ENCODE measurements at places on chromosomes 2 and 18.

DNA sequence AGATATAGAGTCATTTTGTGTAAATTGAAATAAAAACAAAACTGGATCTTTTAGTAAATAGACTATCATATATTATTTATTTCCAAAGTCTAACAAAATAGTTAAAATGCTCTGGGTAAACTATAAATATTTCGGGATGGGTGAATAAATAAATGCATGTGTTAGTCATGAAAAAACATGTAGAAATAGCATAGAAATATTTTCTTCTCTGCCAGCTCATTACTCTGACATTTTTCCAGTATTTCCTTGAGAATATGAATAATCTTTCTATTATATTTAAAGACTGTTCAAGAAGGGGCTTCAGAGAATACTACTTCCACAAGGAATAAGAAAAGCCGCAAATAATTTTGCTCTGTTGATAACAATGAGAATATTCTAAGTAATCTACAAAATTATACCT is 880.4 kb downstream of the TRIB2 start:
- no peak for DNase-seq

GRCh38 chr2:172829229-172829628 is 93.6 kb downstream of the RAPGEF4 start:
- DNase-seq: no peak

DNA sequence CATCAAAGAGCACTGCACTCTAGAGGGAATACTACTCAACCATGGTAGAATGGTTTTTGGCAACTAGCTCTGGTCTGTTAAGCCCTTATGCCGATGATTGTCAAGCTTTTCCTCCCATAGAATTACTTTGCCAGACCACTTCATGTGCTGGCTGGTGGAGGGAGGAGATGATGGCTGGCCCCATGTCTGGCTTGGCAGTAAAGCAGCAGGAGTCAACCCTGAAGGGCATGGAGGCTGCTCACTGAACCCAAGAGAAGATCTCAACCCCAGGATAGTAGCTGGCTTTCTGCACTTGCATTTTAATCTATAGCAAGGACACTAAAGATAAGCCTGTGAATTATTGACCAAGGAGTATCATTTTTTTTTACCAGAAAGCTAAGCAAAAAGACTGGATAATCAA is 309.9 kb downstream of the PIEZO2 start:
- no peak for DNase-seq

DNA sequence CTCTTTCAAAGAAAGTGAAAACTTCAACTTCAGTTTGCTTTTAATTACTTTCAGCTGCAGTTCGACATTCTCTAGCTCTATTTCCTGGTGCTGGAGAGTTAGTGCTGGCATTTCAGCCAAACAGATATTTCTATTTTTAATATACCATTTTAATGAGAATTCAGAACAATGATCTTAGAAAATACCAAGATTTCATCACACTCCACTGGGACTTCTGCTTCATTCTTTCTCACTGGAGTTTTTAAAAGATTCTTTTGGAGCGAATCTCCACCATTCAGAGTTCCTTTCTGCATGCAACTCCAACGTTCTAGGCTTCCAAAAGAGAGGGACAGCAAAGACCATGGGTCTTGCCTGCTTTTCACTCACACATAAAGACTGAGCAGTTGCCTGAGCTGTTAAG is 94.2 kb downstream of the CABLES1 start:
- no peak for DNase-seq

DNA sequence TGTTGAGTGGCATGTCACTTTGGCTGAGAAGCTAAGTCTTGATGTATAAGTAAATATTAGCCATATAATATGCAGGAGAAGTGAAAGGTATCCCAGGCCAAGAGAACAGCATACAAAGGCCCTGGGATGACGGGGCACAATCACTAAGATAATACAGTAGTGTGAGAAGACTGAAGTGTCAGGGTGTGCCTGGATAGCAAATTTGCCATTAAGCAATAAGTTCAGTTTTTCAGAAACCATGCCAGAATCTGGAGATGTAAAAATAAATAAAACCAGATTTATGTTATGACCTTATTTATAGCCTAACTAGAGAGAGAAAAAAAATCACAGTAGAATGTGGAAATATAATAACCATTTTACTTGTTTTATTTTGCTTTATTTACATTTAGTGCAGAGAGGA is 1858.7 kb upstream of the CELF4 start:
- no peak for DNase-seq

DNA sequence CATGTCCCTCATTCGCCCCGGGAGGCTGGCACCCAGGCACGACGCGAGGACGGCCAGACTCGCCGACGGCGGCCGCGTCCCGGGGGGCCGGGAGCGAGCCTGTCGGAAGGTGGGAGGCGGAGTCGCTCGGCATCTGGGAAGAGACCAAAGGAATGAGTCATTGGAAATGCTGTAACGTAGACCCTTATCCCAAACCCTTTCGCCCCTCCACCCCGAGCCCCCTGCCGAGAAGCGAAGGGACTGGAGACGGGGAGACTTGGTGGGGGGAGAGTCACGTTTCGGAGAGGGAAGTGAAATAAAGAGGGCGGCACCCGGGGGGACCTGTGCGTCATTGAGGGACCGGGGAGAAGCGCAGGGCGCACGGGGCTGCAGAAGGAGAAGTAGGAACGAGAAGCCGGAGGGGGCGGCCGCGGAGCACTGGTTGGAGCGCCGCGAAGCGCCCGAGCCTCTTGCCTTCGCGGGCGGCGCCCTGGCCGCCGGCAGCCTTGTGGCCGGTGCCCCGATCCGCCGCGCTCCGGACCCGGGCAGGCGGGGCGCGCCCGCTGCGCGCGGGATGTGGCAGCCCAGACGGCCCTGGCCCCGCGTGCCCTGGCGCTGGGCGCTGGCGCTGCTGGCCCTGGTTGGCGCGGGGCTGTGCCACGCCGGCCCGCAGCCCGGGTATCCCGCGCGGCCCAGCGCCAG is at the start of gene EMILIN2:
Gene EMILIN2, plus strand, starts transcription at position 371 of the 681 bp plus-strand sequence. Its CDS starts 183 bp downstream, at position 554.
- no peak for DNase-seq
